ENCODE measurements at places on chromosomes 1 and 21. TPM values are rescaled to one million over a fixed set of nuclear protein-coding genes. Genes with fewer than 3 reads are reported as not detected.

GRCh38 chr1:88566615-88567387 lies 117.3 kb upstream of the PKN2 start:
- no peak for DNase-seq

- DNase-seq: no peak
Measured at GRCh38 chr21:33293811-33294216, 27.6 kb downstream of the IL10RB start.

Gene LCE2C
- total RNA-seq: not detected

- no peak for DNase-seq
Measured at GRCh38 chr1:5430136-5430535, 562.1 kb downstream of the NPHP4 start.

GRCh38 chr1:189962181-189962580 lies 515.5 kb downstream of the BRINP3 start:
- peak; percentile 33 for DNase-seq

DNA sequence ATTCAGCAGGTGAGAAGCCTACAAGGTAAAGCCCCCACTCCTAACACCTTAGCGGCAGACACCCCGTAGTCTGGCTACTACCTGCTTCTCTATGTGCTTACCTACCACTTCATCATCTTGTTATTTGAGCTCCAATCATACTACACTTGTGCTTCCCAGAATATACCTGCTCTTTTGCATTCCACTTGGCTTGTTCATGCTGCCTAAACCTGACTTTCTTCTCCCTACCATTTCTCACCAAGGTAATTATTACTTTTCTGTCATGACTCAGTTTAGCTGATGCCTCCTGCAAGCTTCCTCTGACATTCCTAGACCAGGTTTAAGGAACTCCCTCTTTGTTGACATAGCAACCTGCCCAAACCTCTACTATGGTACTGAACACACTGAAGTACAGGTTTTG lies 495.6 kb upstream of the C1orf87 start:
- no peak for DNase-seq

Gene SLC30A2
- not detected for total RNA-seq

DNA sequence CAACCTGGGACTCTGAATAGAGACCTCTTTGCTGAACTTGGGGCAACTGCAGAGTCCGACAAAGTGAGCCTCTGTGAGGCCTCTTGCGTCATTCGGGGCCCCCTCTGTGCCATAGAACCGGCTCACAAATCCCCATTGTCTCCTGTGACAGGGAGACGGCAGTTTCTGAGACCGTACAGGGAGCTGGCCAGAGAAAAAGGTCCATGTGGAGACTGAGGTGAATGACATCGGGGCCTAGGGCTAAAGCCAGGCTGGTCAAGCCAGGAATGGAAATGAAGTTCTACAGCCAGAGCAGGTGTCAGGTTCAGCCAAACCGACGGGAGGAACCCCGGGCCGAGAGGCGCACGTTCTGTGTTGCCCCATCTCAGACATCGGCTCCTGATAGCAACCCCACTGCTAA lies 37.1 kb upstream of the TRIM67 start:
- DNase-seq: no peak

Gene ARHGEF10L
- total RNA-seq: 18.7 TPM

- no peak for DNase-seq
Measured at GRCh38 chr1:198638894-198639635, at the start of gene PTPRC. Gene PTPRC, plus strand, starts transcription at chr1:198639040. Its CDS starts 229 bp downstream, at chr1:198639269.

Gene PRKACB
- total RNA-seq: 26.7 TPM

Gene RAP1GAP
- not detected for total RNA-seq

Gene GIPC2
- total RNA-seq: 0.43 TPM

GRCh38 chr1:6507037-6507428 lies 15.6 kb upstream of the PLEKHG5 start:
- no peak for DNase-seq

GRCh38 chr1:106675558-106675957 lies 380.9 kb upstream of the PRMT6 start:
- DNase-seq: no peak

DNA sequence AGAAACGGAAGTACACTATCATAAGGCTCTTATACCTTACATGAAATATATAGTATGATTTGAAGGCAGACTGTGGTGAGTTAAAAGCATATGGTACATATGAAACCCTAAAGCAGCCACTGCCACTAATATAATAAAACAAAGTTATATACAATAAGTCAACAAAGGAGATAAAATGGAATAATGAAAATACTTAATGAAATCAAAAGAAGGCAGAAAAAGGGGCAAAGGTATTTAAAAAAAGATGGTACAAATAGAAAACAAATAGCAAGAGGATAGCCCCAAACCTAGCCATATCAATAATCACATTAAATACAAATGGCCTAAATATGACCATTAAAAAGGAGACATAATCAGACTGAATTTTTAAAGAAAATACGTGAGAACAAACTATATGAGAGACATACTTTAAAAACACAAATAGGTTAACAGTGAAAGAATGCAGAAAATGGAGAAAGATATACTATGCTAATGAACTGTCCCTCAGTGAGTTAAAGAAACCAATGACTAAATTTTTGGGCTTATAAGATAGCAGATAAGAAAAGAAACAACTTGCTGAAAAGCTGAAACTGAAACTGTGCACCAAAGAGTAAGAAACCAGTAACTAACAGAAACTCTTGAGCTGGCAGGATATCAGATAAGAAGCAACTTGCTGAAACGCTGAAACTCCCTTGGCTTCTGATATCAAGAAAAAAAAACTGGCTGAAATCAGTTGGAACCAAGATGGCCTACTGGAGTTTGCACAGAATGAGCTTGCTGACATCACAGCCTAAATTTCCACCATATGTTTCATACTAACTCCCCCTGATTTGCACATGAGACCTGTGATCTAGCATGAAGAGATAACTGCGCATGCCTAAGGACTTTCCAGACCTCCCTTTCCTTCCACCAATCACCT lies 44.3 kb upstream of the IL10 start:
- DNase-seq: peak; percentile 51

Gene PCBP3
- total RNA-seq: 1.3 TPM

Gene FTCD
- total RNA-seq: 0.43 TPM

Gene ADAMTS4
- 8.2 TPM for total RNA-seq

Gene CELA2B
- total RNA-seq: not detected
